Endothelial cell (in vitro differentiated cells): ENCODE measurements at places on chromosomes 5 and 9.

DNA sequence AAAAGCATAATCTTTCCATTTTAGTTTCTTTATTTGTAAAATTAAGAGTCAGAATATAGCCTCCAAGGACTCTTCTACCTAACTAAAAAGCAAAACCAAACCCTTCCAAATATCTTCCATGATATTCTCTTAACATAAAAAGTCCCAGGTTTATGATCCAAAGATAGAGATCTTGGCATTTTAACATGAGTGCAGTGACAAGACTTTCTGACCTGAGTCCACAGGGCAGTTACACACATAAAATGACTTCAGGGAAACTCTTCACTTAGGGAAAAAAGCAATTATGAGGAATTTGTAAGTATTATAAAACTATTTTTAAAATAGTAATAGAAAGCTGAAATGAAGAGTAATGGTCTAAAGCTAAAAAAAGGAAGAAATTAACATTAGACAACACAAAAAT is 772.6 kb upstream of the DMAC1 start:
- no peak for DNase-seq

DNA sequence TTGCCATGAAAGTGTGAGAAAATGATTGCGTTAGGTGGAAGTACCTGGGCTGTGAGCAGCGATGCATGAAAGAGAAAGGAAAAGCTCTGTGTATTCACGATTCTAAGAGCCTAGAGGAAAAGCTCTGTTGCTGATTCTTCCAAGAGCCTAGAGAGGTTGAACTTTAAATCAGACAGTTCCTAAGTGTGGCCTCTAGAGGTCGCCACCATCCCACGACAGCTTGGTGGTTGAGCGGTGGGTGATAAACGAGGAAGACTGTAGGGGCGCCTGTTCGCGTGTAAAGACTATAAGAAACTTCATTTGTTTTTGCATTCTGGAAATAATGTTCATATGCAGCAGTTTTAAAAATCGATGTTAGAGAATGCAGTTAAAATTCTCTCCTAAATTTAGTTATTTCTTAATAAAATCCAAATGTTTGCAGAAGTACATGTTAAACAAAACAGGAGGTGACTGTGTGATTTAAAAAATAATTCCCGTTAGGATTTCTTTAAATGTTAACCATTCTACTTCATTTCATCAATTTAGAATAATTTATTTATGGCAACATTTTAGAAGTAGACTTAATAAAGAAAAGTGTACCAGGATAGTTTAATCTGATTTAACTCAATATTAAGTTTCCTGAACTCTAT is 107.7 kb downstream of the TENT4A start:
- peak; percentile 78 for DNase-seq

- no peak for DNase-seq
Observed at GRCh38 chr9:82457891-82458290, 469.3 kb downstream of the SPATA31D1 start.

DNA sequence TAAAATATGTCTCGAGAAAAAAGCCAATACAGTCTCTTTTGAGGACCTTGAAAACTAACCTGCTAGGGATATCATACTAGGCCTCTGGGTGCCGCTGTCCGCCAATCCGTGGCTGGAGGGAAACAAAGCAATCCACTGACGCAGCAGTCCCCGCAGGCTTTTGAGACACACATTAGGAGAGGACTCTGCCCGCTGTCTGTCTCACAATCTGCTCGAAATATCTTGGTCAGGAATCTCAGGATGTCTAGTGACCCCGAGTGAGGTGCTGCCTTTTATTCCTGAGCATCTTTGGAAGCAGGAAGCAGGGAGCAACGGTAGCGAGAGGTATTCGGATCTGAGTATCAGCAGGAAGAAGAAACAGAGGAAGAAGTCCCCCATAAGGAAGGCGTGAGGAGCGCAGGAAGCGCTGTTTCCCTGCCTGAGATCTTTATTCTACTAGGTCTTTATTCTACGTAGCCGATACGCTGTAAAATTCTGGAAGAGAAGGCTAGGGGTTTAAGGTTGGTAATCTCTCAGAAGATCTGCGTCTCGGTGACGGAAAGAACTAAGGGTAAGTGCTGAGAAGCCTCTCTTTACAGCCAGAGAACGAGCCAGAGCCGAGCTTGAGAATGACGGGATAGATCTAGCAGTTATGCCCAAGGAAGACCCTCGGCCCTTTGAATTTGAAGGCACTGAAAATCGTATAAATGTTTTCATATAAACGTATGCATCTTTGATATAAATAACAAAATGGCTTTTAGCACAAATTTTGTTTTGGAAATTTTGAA is 4.0 kb upstream of the PCDHGA1 start:
- DNase-seq = peak; percentile 58

GRCh38 chr9:113620377-113621161 is 157.0 kb downstream of the RGS3 start:
- DNase-seq = peak; percentile 72

DNA sequence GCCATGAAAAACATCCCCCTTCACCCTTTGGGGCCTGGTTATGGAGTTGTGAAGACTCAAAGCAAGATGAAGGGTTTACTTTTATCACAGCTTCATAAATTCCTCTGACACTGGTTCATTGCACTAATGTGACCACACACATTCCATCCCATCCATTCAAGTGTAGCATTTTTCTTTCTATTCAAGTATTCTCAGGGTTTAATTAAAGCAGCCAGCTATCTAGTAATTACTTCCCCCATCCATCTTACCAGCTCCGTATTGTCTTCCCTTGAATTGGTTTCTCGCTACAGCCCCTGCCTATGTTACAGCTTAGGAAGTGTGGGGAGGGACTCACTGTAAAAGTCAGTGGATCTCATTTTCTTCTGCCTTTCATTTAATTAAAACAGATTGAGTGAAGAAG is 387.0 kb upstream of the RFX3 start:
- no peak for DNase-seq

DNA sequence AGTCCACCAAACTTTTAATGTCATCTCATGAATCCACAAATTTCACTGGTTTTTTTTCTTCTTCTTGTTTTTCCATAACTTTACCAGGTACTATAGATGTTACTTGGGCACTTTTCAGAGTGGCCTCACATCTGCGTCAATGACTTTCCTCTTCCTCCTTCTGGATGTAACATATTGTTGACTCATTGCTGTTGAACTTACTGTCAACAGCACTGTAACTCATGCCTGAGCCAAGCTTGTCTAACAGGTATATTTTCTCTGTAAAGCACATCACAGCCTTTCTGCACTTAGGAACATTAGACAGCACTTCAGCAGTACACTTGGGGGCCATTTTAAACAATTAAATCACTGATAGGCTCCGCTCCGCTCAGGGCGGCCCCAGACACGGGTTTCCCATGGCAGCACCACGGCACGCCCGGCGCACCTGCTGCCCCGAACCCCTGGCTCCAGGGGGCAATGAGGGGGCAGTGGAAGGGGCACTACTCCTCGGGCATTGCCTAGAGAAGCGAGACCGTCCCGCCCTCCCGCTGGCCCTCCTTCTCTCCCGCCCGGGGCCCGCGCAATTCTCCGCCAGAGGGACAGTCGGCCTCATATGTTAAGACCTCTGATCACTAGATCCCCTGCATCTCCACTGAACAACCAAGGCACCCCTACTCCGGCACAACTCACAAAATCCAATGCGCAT is 41.9 kb upstream of the SPATA31C2 start:
- DNase-seq = no peak

DNA sequence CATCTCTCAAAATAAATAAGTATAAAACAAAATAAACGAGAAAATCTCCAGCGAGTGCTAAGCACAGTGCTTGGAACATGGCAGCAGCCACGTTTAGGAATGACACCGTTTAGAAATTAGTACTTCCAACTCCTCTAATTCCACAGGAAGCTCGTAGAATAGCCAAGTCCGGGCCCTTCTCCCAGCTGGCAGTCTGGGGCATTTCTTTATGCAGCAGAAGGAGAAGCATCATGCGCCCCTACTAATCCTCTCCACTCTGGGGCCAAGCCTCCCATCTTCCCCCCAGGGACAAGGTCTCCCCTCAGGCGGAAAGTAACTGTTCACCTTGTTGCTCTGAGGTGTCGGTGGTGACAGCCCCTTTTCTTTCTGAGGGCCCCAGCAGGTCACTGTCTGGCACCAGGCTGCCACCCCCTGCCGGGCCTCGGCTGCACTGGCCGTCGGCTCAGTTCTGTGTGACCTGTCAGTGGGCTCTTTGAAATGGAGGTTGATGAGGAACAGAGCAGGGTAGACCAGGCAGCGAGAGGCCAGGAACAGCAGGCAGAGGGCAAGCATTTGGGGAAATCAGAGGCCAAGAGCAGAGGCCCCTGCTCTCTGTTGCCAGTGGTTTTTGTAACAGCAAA is 113.5 kb upstream of the WWC1 start:
- no peak for DNase-seq

DNA sequence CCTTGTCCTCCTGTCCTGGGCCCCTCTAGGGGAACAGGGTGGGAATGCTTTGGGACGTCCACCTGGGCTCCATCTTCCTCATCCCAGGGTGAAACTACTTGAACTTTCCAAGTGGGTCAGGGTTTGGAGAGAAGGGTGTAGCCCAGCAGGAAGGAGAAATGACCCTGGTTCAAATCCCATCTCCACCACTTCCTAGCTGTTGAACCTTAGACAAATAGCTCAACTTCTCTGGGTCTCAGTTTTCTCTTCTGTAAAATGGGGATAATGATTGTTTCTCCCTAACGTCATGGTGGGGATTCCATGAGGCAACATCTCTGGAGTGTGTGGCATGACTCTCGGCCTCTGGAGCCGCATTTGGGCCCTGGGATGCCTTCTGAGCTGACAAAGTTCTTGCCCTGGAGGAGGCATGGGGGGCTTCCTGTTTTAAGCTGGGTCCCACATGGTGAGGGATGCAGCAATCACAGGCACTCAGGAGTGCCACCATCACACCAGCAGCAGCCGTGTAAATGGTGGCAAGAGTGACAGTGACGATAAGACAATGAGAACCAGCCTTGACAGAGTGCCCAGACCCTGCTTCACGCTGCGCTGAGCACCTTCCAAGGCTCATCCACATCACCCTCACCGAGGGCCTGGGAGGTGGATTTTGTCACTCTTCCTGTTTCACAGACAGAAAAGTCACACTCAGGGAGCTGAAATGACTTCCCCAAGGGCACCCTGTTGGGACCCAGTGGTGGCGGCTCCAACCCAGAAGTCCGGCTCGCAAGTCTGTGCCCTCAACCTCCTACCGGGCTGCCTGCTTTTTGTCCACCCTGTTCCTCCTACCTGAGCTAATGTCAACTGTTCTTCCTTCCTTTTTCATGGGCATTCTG is 69.5 kb upstream of the IER5L start:
- no peak for DNase-seq

DNA sequence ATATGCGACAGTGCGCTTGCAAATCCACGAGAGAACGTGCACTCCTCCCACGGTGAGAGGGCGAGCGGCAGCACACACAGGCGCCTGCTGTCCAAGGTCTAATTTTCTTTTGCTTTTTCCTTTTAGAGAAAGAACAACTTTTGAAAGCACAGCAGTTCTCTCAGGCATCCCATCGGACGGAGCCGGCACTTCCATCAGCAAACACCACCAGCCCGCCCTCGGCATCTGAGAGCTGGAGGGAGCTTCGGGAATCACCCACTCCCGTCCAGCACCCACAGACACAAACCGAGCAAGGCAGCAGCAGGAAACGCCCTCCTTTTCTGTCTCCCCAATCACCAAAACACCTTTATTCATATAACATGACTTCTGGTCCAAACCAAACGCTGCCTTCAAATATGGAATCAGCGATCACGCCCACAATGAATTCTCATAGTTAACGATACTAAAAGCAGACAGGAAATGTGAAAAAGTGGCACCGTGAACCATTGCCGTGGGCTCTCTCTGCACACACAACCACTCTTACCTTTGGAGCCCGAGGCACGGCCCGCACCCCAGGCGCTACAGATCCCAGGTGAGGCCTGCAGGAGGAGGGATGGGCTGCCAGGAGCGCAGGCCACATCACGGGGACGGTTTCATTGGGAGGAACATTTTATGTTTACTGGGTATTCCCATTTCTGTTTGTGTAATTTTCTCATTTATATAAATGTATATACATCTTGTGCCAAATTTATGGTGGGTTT is 14.2 kb downstream of the LPCAT1 start:
- DNase-seq = no peak

DNA sequence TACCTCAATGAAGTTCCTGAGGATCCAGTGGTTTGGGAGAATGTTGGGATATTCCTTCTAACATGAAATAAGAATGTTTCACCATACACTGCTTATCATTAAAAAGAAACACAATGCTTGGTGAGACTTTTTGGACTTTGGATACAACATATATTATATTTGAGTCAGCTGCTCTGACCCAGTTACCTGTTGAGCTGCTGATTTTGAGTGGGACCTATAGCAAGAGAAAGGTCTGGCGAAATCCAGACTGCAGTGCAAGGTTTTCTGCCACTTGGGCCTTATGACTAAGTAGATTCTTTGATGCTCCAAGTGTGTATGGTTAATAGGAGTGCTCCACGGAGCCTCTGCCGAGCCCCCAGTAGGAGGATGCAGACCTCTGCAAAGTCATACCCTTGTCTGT is 10.0 kb upstream of the RALGPS1 start:
- DNase-seq = no peak

- DNase-seq = no peak
Observed at GRCh38 chr5:27619982-27620381, 581.6 kb upstream of the CDH9 start.

DNA sequence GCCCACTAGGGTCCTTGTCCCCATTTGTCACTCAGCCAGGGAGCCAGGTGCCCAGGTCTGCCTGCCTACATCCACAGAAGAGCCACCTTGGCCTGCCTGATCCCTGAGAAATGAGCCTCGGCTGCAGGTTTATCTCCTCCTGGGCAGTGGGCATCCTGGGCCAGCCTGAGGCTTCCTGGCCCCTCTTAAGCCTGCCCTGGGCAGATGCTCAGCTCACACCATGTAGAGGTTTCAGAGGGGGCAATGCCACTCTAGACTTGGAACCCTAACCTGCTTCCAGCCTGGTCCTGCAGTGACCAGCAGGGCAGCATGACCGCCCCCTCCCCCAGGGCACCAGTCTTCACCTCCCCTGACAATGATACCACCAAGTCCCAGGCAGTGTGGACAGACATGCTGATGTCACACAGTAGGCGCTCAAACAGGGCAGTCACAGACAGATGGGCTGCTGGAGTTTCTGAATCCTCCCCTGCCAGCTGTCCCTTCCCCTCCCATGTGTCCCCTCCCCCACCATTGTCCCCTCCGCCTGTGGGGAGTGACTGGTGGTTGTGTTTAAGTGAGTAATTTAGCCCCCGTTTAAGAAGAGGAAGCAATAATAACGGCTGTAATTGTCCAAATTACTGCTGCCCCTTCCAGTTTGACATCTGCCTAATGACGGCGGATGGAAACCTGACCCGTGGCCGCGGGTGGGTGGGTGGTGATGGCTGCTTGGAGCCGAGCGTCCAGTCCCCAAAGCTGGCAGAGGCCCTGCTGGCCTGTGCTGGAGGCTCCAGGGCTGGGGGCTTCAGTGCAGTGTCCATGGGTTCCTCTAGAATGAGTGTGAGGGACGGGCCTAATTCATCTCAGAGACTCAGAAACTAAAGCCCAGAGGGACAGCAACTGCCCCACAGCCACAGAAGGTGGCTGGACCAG is 147.7 kb downstream of the BARX1 start:
- DNase-seq = no peak
